ENCODE measurements at places on chromosomes 4 and X.

- DNase-seq, result no peak
Observed at GRCh38 chr4:16417198-16417597, 190.9 kb upstream of the TAPT1 start.

GRCh38 chr4:19776021-19776459 lies 475.7 kb upstream of the SLIT2 start:
- DNase-seq, result peak; percentile 17

DNA sequence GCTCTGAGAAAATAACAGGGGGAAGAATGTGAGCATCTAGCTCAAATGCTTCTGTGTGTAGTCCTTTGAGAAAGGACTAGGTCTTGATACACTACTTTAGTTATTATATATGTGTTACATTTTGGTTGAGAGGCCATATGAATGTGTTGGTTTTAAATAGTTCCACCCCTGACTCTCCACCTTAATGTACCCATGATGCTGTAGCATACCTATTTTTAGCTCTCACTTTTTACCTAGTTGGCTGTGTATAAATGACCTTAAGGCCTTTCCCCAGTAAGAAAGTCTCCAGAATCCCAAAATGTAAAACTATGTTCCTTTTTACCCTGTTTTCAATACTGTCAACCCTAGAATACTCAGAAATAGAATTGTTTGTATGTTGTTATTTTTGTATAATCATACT lies 20.0 kb upstream of the NPNT start:
- no peak for DNase-seq

GRCh38 chrX:9141496-9141895 lies 107.6 kb upstream of the FAM9B start:
- no peak for DNase-seq

All from cardiac muscle cell (in vitro differentiated cells and primary cell).